HEK293T (cell line): ENCODE measurements at places on chromosomes 16 and 17.

- no peak for DNase-seq
Measured at GRCh38 chr16:67154578-67155294, 3.9 kb upstream of the B3GNT9 start.

- no peak for DNase-seq
Measured at GRCh38 chr17:7056386-7056785, 12.5 kb upstream of the SLC16A11 start.

DNA sequence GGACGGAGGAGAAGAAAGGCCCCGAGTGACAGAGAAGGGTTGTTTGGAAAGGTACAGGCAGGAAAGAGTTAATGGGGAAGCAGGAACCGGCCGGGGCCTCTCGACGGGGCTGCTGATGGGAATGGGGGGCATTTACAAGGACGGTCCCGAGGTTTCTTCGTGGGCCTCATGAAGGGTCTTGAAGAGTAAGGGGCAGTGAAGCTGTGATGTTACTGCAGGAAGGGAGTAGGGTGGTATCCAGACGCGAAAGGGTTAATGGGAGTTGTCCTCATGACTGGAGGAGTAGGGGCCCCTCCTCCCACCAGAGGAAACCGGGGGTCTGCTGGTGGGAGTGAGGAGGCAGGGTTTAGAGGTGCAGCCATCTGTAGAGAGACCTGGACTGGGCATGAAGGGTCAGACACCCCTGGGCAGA lies 481 bp downstream of the PDK2 start:
- DNase-seq = no peak

DNA sequence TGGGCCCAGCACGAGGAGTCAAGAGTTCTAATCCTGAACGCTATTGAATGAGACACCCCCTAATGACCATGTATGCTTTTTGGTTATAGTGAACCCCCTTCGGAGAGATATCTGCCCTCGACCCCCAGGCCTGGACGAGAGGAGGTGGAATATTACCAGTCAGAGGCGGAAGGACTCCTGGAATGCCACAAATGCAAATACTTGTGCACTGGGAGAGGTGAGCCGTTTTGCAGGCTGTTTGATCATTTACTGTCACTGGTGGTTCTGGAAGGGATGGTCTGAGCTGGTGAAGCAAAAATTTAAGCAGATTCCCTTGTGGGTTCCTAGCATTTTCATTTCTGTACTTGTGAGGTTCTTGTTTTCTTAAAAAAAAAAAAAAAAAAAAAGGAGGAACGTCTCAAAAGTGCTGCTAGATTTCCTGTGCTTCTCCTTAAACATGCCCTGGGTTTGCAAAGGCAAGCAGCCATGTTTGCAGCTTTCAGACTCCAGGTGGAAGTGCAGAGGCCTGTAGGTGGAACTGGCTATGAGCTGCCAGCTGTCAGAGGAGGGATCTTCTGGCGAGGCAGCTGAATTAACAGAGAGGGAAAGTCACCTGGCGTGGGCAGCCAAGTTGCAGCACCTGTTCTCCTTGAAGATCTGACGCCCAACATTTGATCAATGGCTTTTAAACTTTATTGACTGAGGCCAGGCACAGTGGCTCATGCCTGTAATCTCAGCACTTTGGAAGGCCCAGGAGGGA lies 3.5 kb downstream of the MARVELD3 start:
- DNase-seq = no peak

DNA sequence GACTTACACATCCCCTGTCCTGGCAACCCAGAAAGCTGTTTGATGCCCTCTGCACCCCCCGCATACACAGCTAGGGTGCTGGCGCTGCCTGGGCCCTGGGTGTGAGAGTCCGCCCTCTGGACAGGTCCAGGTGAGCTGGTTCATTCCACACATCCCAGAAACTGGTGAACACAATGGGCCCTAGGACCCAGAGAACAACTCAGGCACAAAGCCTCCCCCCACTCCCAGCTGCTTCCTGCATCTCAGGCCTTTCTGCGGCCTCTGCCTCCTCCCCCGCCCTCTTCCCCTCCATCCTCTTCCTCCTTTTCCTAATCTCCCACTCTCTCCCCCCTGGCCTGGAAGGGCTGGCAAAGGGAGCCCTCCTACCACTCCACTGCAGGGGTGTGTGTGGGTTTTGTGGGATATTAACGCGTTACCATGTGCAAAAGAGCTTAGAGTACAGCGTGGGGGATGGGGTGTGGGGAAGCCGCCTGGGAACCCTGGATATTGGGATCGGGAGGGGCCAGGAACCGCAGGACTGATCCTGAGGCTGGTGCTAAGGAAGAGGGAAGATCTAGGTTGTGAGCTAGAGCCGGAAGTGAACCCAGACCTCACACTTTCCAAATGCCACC lies 1.6 kb upstream of the PPP1R9B start:
- DNase-seq = peak; percentile 80

DNA sequence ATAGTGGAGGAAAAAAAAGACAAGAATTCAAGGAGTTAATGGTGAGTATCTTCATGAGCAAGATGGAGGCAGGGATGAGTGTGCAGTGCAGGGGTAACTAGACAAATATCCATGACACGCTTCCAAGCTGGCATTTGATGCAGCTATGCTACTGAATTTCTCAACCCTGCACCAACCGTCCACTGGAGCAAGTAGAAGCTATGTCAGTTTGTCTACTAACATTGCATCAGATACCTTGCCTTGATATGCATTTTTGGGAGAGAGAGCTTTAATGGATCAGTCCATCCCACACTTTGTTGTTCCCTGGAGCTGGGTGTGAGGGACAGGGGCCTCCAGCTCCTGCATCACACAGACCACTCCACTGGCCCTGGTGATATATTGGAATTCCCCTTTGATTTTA lies 16.4 kb downstream of the CCL11 start:
- DNase-seq = no peak

DNA sequence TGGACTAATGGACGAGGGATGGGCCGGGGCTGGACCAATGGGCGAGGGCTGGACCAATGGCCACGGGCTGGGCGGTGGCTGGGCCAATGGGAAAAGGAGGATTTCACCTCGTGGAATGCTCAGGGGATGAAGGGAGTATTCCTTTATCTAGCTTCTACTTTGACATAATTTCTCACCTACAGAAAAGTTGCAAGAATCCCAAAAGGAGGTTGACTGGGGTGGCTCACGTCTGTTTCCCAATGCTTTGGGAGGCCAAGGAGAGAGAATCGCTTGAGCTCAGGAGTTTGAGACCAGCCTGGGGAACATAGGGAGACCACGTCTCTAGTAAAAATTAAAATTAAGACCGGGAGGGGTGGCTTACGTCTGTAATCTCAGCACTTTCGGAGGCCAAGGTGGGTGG lies 5.7 kb upstream of the FLYWCH1 start:
- no peak for DNase-seq

GRCh38 chr16:51473091-51473490 lies 322.0 kb upstream of the SALL1 start:
- no peak for DNase-seq

GRCh38 chr16:9188721-9189120 lies 97.3 kb downstream of the HAPSTR1 start:
- DNase-seq = no peak

GRCh38 chr17:32859857-32860525 lies 16.9 kb downstream of the MYO1D start:
- no peak for DNase-seq

- DNase-seq = no peak
Measured at GRCh38 chr16:77617996-77618395, 104.3 kb upstream of the NUDT7 start.

GRCh38 chr17:14295676-14296075 lies 5.2 kb upstream of the HS3ST3B1 start:
- DNase-seq = no peak

DNA sequence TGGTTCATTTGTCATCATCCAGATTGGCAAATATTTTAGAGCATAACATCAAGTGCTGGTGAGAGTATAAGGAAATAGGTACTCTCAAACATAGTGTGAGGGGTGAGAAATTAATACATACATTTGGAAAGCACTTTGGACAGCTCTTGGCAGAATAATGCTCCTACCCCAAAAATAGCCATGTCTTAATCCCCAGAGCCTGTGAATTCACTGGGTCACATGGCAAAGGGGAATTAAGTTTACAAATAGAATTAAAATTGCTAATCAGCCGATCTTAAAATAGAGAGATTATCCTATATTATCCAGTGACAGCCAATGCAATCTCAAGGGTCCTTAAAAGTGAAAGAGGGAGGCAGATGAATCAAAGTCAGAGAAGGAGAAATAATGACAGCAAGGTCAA lies 38.8 kb upstream of the ANKFN1 start:
- no peak for DNase-seq

DNA sequence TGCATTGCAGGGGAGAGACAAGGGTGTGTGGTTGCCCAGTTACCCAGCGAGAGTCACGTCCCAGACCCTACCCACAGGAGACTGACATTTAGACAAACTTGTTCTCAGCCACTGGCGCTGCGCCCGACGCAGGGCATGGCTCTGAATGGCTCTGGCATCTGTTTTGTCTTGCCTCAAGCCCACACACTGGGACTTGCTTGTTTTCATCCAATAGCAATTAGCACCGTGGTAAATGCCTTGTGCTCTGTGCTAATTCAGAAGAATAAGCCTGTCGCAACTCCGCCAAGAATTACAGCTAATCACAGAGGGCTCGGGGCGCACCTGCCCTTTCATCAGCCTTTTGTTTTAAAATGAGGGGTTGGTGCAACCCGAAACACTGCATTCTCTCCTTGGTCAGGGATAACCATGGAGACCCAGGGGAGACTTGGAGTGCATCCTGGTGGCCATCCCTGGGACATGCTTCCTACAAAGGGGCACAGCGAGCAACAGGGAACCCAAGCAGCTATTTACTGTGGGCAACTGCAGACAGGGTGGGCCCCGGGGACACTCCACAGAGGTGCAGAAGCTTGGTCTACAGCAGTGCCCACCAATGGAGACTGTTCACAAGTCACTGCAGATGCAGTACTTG lies 220.6 kb upstream of the ZFHX3 start:
- peak; percentile 30 for DNase-seq

DNA sequence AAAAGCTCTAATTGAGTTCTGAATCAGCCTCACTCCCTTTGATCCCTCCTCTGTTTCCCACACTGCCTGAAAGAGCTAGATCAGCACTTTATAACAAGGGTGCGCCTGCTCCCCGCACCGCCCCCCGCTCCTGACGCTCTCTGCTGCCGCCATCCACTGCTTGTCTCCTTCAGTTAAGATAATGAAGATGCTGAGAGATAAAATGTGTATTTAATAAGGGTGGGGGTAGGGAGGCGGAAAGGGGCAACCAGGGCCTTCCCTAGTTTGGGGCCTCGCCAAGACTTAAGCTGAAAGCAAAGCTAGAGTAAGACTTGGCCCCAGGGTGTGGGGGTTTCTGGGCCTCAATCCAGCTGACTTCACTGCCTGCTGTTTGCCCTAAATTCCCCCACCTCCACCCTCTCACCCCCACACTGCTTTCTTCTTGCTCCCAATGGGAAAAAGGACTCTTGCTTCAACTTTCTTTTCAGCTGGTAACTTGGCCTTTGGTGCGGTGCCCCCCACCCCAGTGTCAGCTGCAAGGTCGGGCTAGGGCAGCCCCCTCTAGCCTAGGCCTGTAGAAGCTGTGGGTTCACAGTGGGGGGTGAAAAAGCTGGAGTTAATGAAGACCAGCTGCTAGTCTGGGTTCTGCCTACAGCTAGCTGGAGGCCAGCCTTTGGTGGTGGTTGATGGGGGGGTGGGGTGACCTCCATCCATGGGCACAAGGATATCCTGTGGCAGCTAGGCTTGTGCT lies 1.8 kb upstream of the RARA start:
- no peak for DNase-seq

GRCh38 chr17:2751491-2751890 lies 2.0 kb upstream of the CCDC92B start:
- DNase-seq = no peak
